Peyer's patch (tissue), 4 donors: ENCODE measurements at places on chromosomes 1 and 21.

- no peak for DNase-seq
These were observed 10.4 kb upstream of the CD34 start for GRCh38 chr1:207921321-207921720.

- no peak for DNase-seq
These were observed 13.8 kb upstream of the AK2 start for GRCh38 chr1:33050221-33051076.

- no peak for DNase-seq
These were observed 238.5 kb downstream of the LTN1 start for GRCh38 chr21:28754127-28754611.

DNA sequence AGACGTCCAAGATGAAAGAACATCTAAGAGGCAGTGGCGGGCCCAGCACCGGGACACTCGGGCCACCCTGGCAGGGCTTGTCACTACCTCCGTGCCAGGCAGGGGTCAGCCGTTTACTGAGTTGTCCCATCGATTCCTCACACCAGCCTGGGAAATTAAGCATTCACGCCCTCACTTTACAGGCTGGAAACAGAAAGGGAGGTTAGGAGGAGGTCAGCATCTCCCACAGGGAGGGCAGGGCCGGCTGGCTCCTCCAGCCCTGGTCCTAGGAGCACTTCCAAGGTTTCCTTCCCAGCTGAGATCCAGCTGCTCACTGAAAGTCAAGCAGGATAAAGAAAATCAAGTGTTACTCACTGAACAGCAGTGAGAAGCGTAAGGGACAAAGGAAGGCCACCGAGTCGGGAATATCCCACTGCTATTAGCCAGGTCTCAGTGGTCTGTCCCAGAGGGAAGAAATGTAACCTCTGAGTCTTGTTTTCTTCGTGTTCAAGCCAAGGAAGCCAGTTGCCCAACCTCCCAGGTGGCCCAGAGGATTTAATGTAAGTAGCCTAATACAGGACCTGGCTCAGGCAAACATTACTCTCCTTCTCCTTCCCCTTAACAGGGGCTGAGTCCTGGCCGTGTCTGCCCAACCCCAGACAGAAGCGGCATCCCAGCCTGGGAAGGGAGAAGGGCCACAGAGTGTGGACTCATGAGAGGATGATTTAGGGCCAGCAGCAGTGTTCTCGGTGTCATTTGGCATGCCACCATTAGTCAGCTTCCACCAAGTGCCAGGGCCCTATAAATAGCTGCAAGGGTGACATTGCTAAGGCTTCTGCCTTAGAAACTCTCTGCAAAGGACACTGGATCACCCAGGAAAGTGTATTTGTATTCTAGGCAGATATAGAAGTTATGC lies 203.1 kb upstream of the GALNT2 start:
- DNase-seq = no peak

DNA sequence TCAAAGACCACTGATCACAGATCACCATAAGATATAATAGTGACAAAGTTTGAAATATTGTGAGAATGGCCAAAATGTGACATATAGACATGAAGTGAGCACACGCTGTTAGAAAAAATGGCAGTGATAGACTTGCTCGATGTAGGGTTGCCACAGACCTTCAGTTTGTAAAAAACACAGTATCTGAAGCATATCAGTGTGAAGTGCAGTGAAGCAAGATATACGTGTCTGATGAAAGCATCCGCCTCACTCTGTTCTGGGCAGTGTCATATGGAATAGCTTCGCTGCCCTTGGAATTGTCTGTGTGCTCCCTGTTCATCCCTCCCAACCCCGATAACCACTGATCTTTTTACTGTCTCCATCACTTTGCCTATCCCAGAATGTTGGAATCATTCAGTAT lies 50.7 kb downstream of the GALNT2 start:
- DNase-seq = no peak

GRCh38 chr1:61238359-61238665 lies 156.0 kb downstream of the NFIA start:
- DNase-seq = no peak

DNA sequence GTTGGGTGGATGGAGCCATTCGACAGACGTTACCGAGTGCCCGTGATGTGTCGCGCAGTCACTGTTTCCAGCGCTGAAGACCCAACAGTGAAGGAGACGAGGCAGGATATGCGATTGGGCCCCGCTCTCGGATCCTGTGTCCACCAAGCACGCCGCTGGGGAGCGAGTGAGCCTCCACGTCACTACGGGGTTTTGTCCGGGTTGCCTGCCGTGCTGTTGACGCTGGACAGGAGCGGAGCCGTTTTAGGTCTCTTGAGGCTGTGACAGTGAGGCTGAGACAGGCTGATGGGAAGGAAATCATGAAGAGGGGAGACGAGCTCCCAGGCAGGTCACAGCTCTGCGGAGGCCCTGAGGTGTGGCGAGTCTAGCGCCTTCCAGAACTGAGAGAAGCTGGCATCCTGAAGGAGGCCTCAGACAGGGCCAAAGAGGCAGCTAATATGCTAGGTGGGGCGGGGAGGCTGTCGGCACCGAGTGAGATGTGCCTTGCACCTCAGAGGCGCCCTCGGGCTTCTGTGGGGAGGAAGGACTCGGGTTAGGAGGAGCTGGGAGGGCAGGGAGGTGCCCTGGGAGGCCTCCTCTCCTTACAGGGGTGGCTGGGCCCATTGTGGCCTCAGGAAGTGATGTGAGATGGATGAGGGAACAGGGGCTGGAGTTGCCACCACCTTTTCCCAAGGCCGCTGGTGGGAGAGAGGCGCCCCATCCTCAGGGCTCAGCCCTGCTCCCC lies 196.0 kb upstream of the TMEM51 start:
- no peak for DNase-seq

DNA sequence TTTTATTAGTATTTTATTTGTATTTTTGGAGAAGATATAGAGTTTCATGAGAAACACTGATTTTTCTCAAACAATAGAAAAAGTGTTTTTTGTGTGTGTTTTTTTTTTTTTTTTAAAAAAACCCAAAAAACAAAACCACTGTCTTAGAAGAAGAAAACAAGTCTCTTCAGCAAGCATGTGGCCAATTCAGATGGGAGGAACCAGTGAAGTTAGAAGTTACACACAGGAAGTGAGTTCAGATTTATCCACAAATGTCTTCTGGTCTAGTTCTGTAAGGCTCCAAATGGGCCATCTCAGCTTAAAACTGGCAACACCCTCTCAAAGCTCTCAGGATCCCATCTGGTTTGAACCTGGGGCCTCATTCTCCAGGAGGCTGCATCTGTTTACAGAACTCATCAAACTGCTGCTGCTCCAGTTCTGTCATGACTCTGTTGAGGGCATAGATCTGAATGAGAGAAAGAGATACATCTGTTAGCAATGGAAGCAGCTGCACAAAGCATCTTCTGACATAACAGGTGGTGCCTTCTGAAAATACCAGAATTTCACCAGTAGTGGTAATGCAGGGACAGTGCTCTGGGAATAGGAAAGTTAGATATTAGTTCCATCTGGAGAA lies 9.8 kb upstream of the ERMAP start:
- no peak for DNase-seq

- DNase-seq = no peak
These were observed 74.2 kb upstream of the CXADR start for GRCh38 chr21:17438635-17439034.

- DNase-seq = no peak
These were observed 174.1 kb downstream of the ROR1 start for GRCh38 chr1:63947904-63948303.

GRCh38 chr21:16418642-16419041 lies 688.9 kb downstream of the USP25 start:
- no peak for DNase-seq

DNA sequence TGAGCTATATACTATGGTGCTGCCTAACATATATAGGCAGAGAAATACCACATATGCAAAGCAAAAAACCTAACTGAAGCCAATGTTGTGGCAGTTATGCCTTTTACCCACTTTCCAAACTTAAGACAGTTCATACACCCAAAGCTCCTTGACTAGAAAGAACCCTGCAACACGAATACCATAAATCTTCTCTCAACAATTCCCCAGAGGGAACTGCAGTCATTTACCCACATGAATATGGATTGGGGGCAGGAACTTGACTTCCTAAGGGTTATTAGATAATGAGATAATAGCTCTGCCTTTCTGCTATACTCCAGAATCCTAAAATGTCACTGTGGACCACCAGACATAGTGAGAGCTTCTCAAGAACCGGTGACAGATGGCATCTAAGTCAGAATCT lies 2.9 kb upstream of the ASPM start:
- DNase-seq = no peak

GRCh38 chr1:152968248-152968647 lies 2.2 kb upstream of the SPRR4 start:
- DNase-seq = no peak

- no peak for DNase-seq
These were observed 29.5 kb downstream of the WNT9A start for GRCh38 chr1:227918083-227918700.

DNA sequence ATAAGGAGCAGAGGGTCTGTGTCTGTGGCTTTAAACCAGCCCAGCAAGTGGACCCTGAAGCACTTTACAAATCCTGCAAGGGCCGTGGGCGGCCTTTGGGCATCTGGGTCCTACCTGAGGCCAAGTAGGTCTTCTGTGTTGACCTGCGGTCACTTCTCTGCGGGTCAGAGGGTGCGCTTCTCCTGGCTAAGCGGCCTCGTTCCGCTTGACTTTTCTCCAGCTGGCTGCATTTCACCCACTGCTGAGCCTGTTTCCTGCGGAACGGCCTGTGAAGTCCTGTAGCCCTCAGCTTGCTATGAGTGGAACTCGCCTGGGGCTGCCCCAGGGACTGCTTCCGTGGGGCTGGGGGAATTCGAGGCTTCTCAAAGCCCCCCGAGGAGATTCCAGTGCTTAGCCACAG lies 43.3 kb downstream of the SLC37A1 start:
- no peak for DNase-seq

DNA sequence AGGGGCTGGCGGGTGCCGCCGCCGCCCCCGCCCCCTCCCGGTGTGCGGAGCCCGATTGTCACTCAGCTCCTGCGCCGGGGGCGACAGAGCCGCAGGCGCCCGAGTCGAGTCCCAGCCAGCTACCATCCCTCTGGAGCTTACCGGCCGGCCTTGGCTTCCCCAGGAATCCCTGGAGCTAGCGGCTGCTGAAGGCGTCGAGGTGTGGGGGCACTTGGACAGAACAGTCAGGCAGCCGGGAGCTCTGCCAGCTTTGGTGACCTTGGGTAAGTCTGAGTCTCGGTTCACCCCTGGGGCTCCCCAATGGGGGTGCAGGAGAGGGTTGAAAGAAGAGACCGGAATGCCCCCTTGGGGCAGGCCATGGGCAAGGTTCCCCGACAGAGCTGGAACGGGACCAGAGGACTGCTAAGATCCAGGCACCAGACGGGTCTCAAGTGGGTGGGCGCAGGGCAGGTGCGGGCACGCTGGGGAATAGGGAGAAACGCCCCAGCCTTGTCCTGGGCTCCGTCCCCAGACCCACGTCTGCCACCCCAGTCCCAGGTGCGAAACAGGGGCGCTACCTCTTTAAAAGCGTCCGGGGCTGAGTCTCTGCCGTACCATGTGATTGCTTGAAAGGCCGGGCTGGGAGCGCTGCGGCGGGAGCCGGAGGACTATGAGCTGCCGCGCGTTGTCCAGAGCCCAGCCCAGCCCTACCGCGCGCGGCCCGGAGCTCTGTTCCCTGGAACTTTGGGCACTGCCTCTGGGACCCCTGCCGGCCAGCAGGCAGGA lies at the start of gene ADORA1:
Gene ADORA1, plus strand, starts transcription at position 61 of the 765 bp plus-strand sequence. CDS start 1,116 bp downstream, outside the sequence.
- DNase-seq = peak; percentile 66

- DNase-seq = no peak
These were observed 78.5 kb downstream of the PLXNA2 start for GRCh38 chr1:208165659-208166058.

GRCh38 chr1:87439821-87440220 lies 111.1 kb downstream of the LMO4 start:
- DNase-seq = no peak

DNA sequence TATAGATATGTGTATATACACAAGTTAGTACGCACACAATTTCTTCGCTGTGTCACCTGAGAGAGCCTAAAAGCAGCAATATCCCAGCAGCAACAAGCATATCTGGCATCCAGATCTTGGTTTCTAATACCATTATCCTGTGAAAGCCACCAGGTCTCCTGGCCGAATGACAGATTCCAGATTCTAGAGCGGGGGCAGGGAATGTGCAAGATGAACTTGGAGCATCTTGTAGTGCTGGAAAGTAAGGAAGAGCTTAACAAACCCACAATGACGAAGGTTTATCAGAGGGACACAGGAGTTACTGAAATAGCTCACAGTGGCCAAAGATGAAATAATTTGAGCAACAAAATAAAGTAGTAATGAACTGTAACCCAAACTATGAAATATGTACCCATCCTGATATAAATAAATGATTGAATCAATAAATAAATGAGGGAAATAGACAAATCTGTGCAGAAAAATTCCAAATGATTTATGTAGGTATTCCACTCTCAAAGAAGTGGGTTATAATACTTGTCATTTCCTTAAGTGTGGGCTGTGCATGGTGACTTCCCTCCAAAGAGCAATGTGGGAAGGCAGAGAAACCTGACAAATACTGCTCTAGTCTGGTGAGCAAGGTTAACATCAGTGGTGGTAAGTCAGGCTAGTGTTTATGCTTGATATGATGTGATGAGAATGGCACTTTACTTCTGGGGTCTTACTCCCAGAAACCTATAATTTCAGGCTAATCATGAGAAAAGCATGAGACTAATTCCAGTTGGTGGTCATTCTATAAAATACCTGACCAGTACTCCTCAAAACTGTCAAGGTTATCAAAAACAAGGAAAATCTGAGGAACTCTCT lies 67.9 kb downstream of the LRRC8D start:
- DNase-seq = no peak

GRCh38 chr1:93695411-93696005 lies 13.9 kb upstream of the BCAR3 start:
- no peak for DNase-seq

GRCh38 chr1:47866601-47867437 lies 130.4 kb downstream of the TRABD2B start:
- no peak for DNase-seq
